ENCODE measurements at places on chromosomes 4 and X.

DNA sequence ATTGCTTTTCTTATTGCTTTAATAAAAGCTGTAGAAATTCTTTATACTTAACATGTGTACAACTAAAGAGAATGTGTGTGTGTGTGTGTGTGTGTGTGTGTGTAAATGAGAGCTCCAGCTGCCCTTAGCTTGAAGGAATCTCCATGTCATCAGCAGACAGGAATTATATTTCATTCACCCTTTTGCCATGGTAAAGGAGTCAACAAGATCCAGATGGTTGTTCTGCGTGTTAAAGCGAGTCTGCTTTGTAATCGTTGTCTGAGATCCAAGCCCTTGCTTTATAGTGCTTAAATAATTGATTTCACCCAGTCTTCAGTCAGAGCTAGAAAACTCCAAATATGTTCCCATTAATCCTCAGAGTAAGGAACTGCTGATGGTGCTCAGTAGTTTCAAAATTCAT, 285.5 kb downstream of the PDGFC start:
- DNase-seq = no peak

GRCh38 chrX:135557344-135557743, 36.9 kb downstream of the INTS6L start:
- DNase-seq = no peak

- DNase-seq = no peak
Observed at GRCh38 chr4:103018391-103019307, 856 bp downstream of the SLC9B1 start.

- no peak for DNase-seq
Observed at GRCh38 chr4:86657910-86658309, 63.8 kb downstream of the PTPN13 start.

DNA sequence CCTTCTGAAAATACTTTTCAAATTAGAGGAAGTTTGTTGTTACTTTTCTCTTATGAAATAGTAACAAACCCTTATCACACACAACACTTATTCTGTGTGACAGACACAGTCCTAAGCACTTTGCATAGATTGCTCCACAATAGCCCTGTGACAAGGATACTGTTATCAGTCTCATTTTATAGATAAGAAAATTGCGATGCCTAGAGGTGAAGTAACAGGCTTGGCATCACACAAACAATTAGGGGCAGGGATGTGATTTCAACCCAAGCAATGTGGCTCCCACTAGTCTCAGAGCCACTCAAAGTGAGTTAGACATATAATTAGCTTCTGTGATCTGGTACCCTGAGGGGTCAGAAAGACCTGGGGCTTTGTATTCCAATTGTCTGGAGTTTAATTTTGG, 339.9 kb downstream of the FBXO8 start:
- DNase-seq = no peak

DNA sequence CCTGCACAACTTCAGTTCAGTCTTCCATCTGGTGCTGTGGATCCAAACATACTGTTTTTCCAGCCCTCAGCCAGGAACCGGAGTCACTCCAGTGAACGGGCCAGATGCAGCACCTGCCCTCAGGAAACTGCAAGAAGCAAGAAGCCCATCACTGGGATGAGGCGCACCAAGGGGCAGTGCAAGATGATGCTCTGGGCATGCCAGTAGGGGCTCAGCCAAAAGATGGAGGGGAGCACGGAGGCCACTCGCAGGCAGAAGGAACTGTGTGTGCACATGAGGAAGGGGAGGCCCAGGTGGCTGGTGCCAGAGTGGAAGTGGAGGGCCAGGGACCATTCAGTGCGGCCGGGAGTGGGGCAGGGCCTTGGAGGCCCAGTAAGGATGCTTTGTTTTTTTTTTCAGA, 161.7 kb upstream of the MAMLD1 start:
- DNase-seq = no peak

DNA sequence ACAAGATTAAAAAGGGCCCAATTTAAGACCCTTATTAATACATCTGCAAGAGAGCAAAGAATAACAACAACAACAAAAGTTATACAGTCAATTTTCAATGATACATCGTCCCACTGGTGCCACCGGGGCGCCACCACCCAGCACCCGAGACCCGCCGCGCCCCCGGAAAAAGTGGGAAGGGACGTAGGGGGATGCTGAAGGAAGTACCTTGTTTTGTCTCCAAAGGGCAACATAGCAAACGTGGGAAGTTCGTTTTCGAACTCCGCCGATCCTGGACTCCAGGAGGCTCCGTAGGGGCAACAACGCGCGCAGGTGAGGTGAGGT, 1.7 kb downstream of the PDE5A start:
- DNase-seq = no peak

- DNase-seq = no peak
Observed at GRCh38 chrX:15499976-15500375, 631 bp upstream of the BMX start.

Measured in NCI-H1436 (cell line).